ENCODE measurements at places on chromosomes 12 and 14. TPM values are rescaled to one million over a fixed set of nuclear protein-coding genes. Genes with fewer than 3 reads are reported as not detected.

- no peak for DNase-seq
Observed at GRCh38 chr12:64225626-64226025, 3.5 kb upstream of the KICS2 start.

DNA sequence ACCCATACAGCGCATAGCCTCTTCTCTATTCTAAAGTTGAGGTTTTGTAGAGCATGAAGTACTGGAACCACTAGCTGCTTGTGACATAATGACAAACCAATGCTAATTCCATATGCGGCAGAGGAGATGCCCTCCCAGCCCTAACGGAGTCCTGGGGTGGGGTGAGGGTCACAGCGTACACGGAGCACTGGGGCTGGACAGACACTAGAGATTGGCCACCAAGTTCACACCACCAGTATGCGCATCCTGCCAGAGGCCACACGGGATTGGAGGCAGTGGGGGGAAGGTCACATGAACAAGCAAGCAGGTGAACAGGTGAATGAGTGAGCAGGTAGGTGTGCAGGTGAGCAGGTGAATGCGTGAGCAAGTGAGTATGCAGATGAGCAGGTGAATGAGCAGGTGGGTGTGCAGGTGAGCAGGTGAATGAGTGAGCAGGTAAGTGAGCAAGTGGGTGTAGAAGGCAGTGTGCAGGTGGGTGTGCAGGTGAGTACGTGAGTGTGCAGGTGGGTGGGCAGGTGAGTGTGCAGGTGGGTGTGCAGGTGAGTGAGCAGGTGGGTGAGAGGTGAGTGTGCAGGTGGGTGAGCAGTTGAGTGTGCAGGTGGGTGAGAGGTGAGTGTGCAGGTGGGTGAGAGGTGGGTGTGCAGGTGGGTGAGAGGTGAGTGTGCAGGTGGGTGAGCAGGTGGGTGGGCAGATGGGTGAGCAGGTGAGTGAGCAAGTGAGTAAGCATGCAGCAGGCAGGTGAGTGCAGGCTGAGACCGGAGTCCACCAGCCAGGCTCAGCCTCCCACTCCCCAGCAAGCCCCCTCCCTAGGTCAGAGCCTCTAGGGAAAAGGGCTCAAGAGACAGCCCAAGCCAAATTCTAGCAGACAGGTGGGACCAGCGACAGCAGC, 52.7 kb downstream of the CCDC85C start:
- DNase-seq = no peak

DNA sequence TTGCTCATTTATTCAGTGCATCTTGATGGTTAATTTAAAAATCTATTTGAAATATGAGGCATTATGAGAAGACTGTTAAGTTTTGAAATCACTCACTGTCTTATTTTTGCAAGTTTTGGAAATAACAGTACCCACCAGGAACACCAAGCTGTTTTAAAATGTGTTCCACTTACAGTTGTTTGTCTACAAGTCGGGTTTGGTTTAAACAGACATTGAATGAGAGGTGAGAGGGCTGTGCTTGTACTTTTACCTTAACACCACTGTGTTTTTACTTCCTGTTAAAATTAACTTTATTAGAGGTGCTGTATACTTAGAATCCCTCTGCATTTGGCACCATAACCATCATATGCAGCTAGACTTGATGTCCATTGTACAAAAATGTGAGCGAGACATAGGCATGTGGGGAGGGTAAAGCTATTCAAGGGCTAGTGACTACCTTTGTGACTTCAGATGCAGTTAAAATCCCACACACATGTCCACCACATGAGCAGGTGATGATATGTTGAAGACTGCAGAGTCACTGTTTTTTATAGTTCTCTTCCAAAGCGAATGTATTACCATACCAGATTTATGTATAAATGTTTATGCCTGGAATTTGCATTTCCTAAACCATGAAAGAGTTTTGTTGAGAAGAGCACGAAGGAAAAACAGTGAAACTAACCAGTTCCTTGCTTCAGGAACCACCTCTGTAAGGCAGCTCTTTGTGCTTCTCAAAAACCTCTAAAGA, 12.9 kb downstream of the ELK3 start:
- DNase-seq = no peak

The HOXC10 gene
- 0.08 TPM for polyA plus RNA-seq

The LRRC43 gene
- polyA plus RNA-seq = 1.4 TPM
